ENCODE measurements at places on chromosomes 2 and 18.

DNA sequence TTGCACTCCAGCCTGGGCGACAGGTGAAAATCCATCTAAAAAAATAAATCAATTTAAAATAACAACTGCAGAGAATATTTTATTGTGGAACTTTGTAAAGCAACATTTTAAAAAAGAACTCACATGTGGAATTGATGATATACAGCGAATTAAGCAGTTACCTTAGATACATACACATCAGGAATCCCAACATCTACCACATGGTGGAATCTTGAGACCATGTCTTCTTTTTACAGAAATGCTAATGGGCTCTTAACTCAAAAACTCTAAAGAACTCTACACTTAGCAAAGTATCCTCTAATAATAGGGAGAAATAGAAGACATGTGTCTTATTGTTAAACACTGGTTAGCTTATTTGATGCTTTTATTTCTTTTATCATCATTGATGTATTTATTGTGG is 373.6 kb downstream of the CDH7 start:
- no peak overlapping the region for H3K4me3 ChIP-seq
- no peaks in the 10 kb centered on the region for H3K4me1 ChIP-seq
- no peaks in the 10 kb centered on the region for H3K36me3 ChIP-seq

DNA sequence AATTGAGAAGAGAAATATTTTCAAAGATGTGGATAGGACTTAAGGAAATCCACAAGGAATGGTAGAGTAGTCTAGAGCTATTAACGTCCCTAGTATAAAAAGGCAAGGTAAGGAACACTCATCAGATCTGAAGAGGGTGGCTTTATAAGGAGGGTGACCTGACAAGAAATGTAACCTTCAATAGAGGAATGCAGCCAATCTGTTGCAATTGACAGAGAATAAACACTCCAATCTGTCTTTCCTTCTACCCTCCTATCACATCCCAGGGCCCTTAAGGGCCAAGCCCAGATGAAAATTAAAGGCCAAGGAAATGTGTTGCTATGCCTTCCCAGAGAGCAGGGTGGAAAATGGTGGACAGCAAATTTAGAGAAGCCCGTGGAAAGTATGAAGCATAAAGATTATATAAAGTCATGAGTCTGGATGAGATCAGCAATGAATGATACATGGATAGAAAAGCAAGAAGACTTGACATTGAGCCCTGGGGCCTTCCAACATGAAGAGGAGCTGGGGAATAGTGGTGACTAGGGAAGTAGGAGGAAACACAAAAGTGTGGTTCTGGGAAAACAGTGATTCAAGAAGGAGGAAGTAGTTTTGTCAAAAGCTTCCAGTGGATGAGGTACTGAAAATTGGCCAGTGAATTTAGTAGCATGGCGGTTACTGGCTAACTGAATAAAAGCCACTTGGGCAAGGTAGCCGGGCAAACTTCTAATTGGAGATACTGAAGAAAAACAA is 270.6 kb upstream of the TANK start:
- no peaks in the 10 kb centered on the region for H3K36me3 ChIP-seq
- no peak overlapping the region for H3K27ac ChIP-seq
- no peak overlapping the region for H3K4me3 ChIP-seq
- H3K4me1 ChIP-seq, result no peaks in the 10 kb centered on the region

DNA sequence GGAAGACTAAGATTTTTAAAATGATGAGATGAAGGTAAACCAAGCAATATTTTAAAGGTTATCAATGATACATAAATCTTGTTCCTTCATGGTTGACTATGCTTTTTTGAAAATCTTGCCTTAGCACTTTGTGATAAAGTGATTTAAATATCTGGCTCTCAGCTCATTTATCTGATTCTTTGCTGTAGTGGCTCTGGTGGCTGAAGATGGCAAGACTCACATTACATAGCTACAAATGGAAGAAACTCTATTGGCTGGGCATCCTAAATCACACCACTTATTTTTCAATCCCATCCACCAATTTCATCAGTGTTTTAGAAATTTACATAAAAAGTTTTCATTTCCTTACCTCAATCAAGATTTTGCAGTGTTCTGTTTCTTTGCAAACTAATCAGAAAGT is 16.6 kb upstream of the APCDD1 start:
- H3K27ac ChIP-seq, result no peak overlapping the region
- H3K4me1 ChIP-seq, result peaks cover 2% of the 10 kb centered on the region
- H3K27me3 ChIP-seq, result no peaks in the 10 kb centered on the region
- DNase-seq, result peak; percentile 42

DNA sequence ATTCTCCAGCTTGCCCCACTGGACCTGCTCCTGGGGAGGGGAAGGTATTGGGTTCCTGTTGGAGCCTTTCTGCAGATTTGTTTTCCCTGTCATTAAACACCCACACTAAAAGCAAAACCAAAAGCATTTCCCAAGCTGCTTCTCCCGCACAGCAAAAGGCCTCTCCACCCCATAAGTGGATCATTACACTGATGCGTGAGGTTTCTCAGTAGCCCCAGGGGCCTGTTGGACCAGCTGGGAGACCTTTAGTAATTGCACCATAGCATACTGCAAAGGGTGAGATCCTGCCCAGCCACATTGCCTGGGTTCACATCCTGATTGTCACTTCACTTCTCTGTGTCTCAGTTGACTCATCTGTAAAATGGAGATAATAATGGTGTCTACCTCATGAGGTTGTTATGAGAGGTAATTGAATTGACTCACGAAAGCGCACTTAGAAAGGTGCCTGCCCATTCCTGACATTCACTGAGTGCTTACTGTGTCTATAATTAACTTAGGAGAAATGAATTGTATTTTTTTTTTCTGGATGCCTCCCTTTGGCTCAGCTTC is 43.9 kb downstream of the TOGARAM2 start:
- no peaks in the 10 kb centered on the region for H3K27me3 ChIP-seq
- H3K4me1 ChIP-seq, result peaks cover 7% of the 10 kb centered on the region
- H3K27ac ChIP-seq, result no peak overlapping the region

DNA sequence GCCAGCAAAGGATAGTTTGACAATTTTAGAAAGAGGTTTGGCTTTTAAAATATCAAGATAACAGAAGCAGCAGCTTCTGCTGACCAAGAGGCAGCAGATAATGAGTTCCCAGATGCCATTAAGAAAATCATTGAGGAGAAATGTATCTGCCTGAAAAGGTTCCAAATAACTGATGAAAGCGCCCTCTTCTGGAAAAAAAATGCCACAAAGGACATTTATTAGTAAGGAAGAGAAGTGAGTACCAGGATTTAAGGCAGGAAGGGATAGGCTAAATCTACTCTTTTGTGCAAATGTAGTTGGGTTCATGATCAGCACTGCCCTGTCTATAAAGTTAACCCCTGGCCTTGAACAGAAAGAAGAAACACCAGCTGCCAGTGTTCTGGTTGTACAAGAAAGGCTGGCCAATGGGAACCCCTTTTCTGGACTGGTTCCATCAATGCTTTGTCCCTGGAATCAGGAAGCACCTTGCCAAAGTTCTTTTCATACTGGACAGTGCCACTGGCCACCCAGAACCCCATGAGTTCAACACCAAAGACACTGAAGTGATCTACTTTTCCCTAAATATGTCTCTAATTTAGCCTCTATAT is 40.6 kb downstream of the DHX57 start:
- DNase-seq, result no peak
- no peaks in the 10 kb centered on the region for H3K27me3 ChIP-seq
- H3K36me3 ChIP-seq, result peaks cover 50% of the 10 kb centered on the region
- no peak overlapping the region for H3K27ac ChIP-seq

DNA sequence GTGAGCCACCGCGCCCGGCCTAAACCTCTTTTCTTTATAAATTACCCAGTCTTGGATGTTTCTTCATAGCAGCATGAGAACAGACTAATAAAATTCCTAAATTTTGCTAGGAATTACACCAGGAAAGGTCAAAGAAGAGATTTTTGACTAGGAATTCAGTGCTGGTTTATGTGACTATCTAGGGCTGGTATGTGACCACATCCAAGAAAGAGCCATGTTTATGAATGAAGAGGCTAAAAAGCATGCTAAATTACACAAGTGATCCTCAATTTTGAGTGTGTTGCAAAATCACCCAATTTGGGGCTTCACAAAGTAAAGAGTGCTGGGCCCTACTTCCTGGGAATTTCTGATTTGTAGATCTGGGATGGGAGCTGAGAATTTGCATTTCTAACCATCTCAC is 123.6 kb downstream of the CSRNP3 start:
- no peak overlapping the region for H3K4me3 ChIP-seq
- H3K27me3 ChIP-seq, result no peaks in the 10 kb centered on the region
- no peak for DNase-seq
- H3K27ac ChIP-seq, result no peak overlapping the region
- H3K36me3 ChIP-seq, result no peaks in the 10 kb centered on the region
- no peaks in the 10 kb centered on the region for H3K4me1 ChIP-seq

- H3K27ac ChIP-seq, result no peak overlapping the region
- no peaks in the 10 kb centered on the region for H3K4me1 ChIP-seq
- no peak overlapping the region for H3K4me3 ChIP-seq
- DNase-seq, result no peak
- no peaks in the 10 kb centered on the region for H3K36me3 ChIP-seq
Observed at GRCh38 chr2:28350791-28351285, 41.8 kb upstream of the FOSL2 start.

GRCh38 chr18:77161383-77161782 is 28.8 kb upstream of the MBP start:
- H3K27ac ChIP-seq, result no peak overlapping the region
- H3K27me3 ChIP-seq, result no peaks in the 10 kb centered on the region
- no peaks in the 10 kb centered on the region for H3K36me3 ChIP-seq
- no peak overlapping the region for H3K4me3 ChIP-seq

- H3K4me3 ChIP-seq, result no peak overlapping the region
- no peak overlapping the region for H3K27ac ChIP-seq
- no peaks in the 10 kb centered on the region for H3K4me1 ChIP-seq
- DNase-seq, result no peak
Observed at GRCh38 chr18:9428301-9428706, 47.0 kb upstream of the RALBP1 start.

GRCh38 chr2:28391564-28392296 is 928 bp upstream of the FOSL2 start:
- DNase-seq, result peak; percentile 90
- H3K27ac ChIP-seq, result peak overlapping the region; percentile 66
- no peaks in the 10 kb centered on the region for H3K36me3 ChIP-seq
- H3K4me3 ChIP-seq, result peak overlapping the region; percentile 87
- peaks cover 29% of the 10 kb centered on the region for H3K27me3 ChIP-seq
- no peaks in the 10 kb centered on the region for H3K4me1 ChIP-seq

DNA sequence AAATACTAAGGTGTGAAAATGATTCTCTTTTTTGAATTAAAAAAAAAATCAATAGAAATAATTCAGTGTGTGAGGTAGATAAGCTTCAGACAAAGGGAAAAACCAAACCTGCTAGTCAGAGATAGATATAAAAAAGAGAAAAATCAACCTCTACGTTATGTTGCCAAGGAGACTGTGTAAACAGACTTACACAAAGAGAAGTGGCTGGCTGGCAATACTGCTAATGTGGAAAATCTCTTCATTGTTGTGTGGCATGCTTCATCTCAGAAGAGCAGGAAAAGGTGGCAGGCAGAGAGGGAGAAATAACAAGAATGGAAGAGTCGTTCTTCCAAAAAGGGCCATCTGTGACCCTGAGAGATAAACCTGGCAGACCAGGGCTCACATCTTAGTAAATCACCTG is 200.8 kb downstream of the SLC8A1 start:
- no peak for DNase-seq
- peak overlapping the region; percentile 62 for H3K27ac ChIP-seq
- no peaks in the 10 kb centered on the region for H3K4me1 ChIP-seq
- no peaks in the 10 kb centered on the region for H3K27me3 ChIP-seq
- H3K4me3 ChIP-seq, result no peak overlapping the region

DNA sequence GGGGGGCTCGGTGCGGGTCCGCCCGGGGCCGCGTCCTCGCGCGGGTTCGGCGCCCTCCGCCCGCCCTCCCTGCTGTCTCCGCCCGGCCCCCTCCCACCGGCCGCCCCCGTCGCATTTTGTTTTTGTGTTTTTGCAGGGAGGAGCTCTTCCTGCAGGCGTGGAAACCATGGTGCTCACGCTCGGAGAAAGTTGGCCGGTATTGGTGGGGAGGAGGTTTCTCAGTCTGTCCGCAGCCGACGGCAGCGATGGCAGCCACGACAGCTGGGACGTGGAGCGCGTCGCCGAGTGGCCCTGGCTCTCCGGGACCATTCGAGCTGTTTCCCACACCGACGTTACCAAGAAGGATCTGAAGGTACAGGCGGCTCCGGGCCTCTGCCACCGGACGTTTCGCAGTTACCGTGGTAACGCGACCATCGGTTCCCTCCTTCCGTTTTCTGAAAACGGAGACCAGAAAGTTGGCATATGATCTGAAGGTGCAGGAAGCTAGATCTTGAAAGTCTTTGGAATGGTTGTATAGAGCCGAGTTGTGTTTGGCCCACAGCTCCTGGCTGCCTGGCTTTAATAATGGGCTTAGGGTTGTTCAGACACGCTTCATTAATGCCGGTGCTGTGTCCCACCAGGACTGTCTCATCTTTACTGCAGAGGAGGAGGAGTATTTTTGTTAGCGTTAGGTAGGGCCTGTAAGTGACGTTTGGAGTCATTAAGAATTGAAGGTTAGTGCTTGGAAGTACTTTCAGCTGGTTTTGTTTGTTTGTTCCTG is 891 bp downstream of the KDM3A start:
- H3K27ac ChIP-seq, result peak overlapping the region; percentile 32
- no peaks in the 10 kb centered on the region for H3K4me1 ChIP-seq
- no peaks in the 10 kb centered on the region for H3K27me3 ChIP-seq
- peak overlapping the region; percentile 87 for H3K4me3 ChIP-seq
- peak; percentile 74 for DNase-seq

GRCh38 chr2:144414324-144414845 is 105.5 kb downstream of the ZEB2 start:
- no peaks in the 10 kb centered on the region for H3K4me1 ChIP-seq
- H3K36me3 ChIP-seq, result no peaks in the 10 kb centered on the region
- no peak for DNase-seq
- H3K4me3 ChIP-seq, result no peak overlapping the region
- H3K27me3 ChIP-seq, result no peaks in the 10 kb centered on the region
- no peak overlapping the region for H3K27ac ChIP-seq

- no peaks in the 10 kb centered on the region for H3K36me3 ChIP-seq
- no peak overlapping the region for H3K4me3 ChIP-seq
Observed at GRCh38 chr18:22543769-22544168, 126.1 kb upstream of the CTAGE1 start.

GRCh38 chr2:163155279-163155883 is 316.8 kb upstream of the KCNH7 start:
- no peak overlapping the region for H3K27ac ChIP-seq
- no peaks in the 10 kb centered on the region for H3K27me3 ChIP-seq
- DNase-seq, result no peak

- peaks cover 6% of the 10 kb centered on the region for H3K27me3 ChIP-seq
- no peaks in the 10 kb centered on the region for H3K36me3 ChIP-seq
Observed at GRCh38 chr2:67840460-67841068, 222.2 kb downstream of the C1D start.

- H3K27me3 ChIP-seq, result no peaks in the 10 kb centered on the region
- H3K27ac ChIP-seq, result no peak overlapping the region
- no peak overlapping the region for H3K4me3 ChIP-seq
- peaks cover 7% of the 10 kb centered on the region for H3K36me3 ChIP-seq
Observed at GRCh38 chr2:233444501-233444900, 90.2 kb downstream of the DGKD start.
